ENCODE measurements at places on chromosomes 13 and 19. TPM values are rescaled to one million over a fixed set of nuclear protein-coding genes. Genes with fewer than 3 reads are reported as not detected.

DNA sequence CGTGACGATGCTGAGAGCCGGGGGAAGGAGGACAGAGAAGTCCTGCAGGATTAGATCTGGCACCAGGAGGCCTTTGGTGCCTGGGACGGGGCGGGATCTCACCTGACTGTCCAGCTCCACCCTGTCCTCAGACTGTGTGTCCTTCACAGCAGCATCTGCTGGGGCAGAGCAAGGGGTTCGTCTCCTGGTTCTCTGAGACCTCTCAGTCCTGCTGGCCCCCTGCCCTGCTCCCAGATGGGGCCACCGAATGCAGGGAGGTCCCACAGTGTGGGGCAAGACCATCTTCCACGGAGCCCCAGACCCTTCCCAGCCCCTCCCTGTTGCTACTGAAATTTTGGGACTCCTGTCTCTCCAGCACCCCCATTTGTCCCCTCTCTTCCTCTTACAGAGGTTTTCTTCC, 4.5 kb downstream of the LILRB3 start:
- no peak for DNase-seq

DNA sequence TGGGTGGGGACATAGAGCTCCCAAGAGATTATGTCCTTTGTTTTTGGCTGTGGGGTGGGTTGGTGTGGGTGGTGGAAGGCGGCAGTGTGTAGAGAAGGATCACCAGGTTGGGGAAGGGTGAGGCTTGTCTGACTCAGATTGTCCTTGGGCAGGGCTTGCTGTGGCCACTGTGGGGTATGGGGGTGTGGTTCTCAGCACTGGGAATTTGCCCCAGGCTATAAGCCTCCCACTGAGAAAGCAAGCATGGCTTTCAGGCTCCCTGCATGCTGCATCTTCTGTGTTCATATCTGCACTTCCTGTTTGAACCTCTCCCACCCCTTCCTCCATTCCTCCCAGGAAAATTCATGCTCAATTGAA, 34.9 kb downstream of the DNAJC15 start:
- peak; percentile 46 for DNase-seq

DNA sequence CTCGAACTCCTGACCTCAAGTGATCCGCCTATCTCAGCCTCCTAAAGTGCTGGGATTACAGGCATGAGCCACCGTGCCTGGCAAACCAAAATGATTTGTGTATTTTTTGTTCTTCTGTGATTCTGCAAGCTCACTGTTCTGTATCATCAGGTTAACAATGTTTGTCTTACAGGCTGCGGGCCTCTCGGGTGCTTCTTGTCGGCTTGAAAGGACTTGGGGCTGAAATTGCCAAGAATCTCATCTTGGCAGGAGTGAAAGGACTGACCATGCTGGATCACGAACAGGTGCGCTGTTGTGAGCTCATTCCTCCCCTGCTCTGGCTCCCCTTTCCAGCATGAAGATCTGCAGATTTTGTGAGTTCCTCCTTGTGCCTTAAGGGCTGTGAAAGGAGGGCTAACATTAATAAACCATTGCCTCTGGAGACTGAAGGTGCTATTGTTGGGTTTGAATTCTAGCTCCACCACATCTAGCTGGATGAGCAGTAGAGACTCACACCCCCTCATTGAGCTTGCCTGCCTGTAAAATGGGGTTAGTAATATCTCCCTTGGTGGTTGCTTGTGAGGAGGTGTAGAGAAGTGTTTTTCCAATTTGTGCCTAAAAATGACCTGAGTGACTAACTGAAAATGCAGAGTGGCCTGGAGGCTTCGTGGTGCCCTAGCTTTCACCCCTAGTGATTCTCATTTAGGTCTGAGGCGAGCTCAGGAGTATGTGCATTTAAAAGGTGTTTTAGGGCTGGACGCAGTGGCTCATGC, 12.9 kb downstream of the SAE1 start:
- DNase-seq, result no peak

DNA sequence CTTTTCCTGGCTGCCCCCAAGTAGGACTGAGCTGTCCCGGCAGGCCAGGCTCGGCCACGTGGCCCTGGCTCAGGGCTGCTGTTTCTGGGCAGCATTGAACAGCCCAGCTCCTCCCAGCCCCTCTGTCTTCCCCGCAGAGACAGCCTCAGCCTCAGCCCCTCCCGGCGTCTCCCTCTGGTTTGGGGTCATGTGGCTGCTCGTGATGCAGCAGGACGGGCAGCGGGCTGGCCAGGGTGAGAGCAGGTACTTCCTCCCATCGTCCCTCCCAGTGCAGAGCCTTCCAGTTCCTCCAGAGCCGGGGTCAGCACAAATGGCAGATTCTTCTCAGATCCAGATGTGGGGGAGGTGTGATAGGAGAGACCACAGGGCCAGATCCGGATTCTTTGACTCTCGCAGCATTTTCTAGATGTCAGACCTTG, 114.6 kb downstream of the KDM4B start:
- no peak for DNase-seq

- no peak for DNase-seq
These were observed 204.6 kb downstream of the NUFIP1 start for GRCh38 chr13:44784708-44785080.

GRCh38 chr19:45195764-45196163, 17.2 kb downstream of the BLOC1S3 start:
- DNase-seq, result no peak

DNA sequence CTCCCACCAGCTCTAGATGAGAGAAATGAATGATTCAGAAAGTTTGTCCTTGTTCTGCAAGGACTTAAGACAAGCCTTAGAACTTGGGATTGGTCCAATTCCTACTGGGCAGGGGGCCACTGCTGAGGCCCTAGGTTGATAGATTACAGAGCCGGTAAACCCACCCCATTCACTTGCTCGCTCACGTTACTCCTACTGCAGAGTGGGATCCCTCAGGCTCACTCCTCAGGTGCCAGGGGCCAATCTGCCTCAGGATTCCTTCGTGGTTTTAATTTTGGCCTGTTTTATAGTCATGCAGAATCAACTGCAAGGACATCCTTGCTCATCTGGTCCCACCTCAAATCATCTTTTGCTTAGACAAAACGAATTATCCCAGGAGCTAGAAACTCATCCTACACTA, 59.0 kb downstream of the SERP2 start:
- DNase-seq, result no peak

GRCh38 chr13:112924365-112924764, 44.6 kb upstream of the MCF2L start:
- DNase-seq, result no peak

DNA sequence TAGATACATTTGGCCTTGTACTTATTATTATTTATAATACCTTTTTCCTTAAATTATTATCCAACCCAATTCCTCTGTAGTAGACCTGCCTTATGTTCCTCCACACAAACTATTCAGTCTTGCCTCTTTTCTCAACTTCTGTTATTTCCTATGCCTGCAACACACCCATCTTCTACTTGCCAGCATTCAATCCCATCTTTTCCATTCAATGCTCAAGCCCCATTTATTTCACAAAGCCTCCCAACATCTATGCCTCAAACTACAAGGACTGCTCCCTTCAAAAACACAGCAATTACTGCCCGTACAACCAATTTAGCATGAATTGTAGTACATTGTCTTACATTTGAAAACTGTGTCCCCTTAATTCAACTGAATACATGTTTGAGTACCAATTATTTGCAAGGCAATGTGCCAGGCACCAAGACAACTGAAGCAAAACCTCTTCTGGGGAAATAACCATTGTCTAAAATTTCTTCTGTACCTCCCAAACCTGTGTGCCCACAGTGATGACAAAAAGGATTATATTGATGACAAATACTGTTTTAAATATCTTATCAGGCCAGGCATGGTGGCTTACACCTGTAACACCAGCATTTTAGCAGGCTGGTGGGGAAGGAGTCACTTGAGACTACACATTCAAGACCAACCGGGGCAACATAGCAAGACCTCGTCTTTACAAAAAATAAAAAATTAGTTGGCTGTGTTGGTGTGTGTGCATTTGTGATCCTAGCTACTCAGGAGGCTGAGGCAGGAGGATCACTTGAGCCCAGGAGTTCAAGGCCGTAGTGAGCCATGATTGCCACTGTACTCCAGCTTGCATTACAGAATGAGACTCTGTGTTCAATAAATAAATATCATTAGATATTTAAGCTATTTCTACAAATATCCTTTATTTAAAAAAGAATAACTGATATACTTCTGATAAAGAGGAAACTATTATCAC, 35.1 kb downstream of the ELF1 start:
- DNase-seq, result no peak

DNA sequence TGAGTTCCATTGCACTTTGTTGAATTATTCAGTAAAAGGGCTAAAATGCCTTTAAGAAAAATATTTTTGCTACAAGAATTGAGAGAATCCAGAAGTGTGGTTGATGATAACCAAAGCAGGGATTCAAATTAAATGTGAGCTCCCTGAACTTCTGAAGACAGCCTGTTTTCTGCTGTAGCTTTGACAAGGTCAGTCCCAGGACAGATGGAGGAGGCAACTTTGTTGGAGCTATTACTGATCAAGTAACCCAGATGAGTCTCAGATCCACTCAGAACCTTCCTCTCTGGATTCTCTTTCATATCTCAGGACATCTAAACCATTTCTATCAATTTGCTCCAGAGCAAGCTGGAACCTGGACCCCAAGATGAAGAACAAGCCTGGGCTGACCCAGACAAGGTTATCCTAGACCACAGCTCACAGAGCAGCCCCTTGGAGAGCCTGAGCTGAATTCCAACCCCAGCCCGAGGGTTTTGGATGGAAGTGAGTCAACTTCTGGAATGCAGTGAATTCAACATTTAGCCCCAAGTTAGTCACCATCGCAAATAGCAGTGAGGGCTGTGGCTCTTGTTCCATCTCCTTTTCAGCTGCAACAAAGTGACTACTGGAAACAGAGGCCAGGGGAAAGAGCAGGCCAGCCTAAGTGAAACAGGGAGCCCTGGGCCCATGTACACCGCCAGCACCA, 137.8 kb upstream of the TSC22D1 start:
- peak; percentile 53 for DNase-seq

- DNase-seq, result no peak
These were observed 48.0 kb downstream of the RGCC start for GRCh38 chr13:41505209-41505835.

DNA sequence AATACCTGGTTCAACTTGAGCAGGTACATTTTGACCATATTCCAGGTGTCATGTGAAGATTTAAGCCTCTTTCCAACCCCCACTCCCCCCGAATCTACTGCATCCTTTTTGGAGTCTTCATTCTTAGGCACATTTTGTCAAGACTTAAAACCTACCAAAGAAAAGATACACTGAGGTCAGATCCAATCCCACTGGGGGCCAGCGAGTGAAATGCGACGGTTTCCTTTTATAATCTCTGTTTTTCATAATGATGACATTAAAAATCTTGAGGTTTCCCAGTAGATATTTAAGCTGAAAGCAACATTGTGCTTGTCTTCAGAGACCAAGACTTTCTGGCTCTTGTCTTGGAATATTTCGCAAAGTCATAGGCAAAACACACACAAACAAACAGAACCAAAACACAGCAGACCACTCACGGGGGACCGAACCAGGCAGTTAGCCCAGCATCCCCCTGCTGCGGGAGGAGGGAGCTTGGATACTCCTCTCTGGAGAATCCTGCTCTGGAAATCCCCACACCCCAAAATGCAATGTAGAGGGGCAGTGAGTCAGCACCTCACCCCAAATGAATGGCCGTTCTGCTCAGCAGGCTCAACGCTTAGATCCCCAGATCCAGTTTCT, 506 bp upstream of the GAS6 start:
- no peak for DNase-seq

GRCh38 chr19:1923319-1923718, 17.7 kb upstream of the CSNK1G2 start:
- no peak for DNase-seq

- no peak for DNase-seq
These were observed 1007.2 kb downstream of the PCDH9 start for GRCh38 chr13:66222926-66223325.

DNA sequence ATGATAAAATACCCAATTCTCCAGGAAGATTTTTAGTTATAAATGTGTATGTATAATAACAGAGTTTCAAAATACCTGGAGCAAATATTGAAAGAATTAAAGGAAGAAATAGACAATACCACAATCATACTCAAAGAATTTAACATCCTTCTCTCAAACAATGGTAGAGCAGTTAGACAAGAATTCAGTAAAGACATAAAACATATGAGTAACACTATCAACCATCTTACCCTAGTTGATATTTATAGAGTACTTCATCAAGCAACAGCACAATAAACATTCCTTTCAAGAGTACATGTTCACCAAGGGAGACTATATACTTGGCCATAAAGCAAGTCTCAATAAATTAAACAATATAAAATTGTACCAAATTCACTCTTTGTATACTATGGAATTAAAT, 108.4 kb downstream of the DLEU7 start:
- DNase-seq, result no peak

GRCh38 chr19:34428549-34429285, 536 bp downstream of the UBA2 start:
- DNase-seq, result peak; percentile 2

DNA sequence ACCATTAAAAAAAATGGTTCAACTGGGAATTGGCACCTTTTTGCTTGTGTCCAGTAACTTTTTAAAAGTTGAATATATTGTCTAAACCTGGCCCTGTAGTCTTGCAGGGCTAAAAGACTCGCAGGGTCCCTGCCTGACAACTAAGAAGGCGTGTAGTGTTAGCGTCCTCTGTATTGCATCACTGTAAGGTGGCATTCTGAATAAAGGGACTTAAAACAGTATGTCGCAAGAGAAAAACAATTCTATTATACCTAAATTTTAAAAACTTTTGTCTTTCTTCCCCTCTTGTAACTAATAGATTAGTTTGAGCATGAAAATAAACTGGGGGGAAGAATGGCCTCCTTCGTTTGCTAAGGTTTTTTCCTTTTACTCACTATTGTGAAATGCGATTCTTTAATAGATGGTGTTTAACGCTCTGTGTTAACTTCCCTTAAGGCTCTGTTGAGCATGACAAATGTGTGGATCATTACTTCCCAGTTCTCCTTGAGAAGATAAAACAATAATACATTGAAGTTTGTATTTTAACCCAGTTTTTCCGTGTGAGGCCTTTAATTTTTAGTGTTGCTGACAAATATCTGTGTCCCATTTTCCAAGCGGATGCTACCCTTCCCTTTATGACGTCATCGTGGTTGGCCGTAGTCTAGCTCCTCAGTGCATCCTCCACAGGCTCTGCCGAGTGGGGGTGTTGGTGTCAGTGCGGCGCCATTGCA, 134.6 kb downstream of the KATNAL1 start:
- DNase-seq, result no peak

BRD4 gene
- total RNA-seq, result 11.4 TPM

TMEM190 gene
- total RNA-seq, result not detected

RASAL3 gene
- not detected for total RNA-seq

KMT5C gene
- 5.5 TPM for total RNA-seq

RYR1 gene
- not detected for total RNA-seq

ZNF529 gene
- 9.3 TPM for total RNA-seq

CYP2F1 gene
- total RNA-seq, result not detected

EXOSC5 gene
- 23.6 TPM for total RNA-seq

STAP2 gene
- total RNA-seq, result 39.0 TPM
